ENCODE measurements at places on chromosomes 7 and 10.

GRCh38 chr7:50837965-50838364 is 55.3 kb upstream of the GRB10 start:
- DNase-seq = no peak

DNA sequence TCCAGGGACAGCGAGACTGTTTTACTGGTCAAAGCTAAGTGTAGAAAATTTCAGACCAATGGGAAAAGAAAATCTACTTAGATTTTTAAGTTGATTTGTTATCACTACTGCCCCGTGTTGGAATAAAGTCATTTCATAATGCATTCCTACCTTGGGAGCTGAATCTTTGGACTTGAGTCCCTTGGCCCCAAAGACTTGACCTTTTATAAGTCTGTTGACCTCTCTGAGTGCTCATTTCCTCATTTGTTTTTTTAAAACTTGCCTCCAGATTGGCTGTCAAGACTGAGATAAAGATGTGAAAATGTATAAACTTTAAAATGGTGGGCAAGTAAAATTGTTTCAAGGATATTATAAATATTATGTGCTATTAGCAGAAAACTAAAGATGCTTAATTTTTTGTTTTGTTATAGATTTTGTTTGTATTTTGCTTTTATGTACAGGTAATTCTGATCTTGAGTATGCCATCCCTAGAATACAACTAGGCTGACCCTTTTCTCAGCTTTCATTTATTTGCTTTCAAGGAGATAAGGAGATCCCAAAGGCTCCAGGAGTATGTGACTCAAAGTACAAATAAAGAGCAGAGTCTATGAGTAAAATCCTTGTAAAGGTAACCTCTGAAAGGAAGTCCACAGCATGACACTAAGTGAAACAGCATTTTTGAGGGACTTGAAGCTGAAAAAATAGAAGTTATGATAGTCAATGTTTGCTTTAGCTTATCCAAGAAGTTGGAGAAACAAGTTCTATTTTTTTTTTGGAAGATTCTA is 54.6 kb downstream of the TMEM26 start:
- DNase-seq = no peak

- no peak for DNase-seq
These were observed 58.3 kb downstream of the CDHR3 start for GRCh38 chr7:106021151-106022067.

- DNase-seq = no peak
These were observed 11.6 kb upstream of the FRAT1 start for GRCh38 chr10:97307441-97307840.

GRCh38 chr7:11601761-11602160 is 230.2 kb downstream of the THSD7A start:
- no peak for DNase-seq

DNA sequence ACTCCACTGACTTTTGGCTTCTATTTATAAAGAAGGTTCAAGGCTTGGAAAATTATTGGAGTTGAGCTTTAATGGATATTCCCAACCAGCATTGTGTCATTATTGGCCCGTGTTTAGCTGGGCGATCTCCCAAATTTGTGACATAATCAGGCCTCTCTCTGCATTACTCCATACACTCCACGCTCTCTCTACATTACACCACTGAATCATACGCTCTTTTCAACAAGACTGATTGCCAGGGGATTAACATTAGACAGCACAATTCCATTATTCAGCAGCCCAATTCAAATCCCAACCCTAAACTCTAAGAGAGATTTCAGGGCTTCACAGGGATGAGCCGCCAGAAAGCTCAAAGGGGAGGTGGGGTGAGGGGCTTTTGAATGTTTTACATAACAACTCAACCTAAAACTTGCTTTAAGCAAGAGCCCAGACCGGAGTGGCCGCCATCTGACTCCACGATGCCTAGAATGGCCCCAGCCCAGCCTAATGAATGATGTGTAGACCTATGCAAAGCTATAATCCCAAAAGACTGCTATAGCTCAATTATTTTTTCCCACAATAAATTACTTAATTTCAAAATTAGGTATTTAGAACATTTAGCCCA is 61.8 kb downstream of the FGFR2 start:
- no peak for DNase-seq

GRCh38 chr7:158557441-158557755 is 30.2 kb downstream of the PTPRN2 start:
- no peak for DNase-seq

DNA sequence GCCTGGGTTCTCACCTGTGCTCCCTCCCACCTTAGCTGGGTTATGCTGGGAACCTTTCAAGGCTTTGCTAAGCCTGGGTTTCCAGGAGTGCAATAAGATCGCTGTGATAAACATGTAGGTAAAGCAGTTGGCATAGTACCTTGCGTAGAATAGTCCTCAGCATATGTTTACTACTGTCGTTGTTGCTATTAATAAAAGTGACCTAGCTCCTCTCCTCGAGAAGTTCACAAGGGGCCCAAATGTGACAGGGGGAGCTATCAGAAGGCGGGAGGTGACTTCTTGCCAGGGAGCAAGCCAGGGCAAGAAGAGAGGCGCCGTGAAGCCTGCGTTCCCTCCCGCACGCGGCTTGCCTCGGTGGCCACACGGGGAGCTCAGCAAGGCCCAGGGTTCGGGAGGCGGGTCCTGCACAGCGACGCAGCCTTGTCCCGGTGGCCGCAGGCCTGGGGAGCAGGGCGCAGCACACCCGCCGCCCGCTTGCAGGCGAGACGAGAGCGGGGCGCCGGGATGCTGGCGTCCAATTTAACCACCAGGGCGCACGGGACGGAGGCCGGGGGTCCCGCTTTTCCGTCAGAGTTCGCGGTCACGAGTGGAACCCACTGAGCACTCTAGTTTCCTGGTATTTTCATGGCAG is 106.2 kb downstream of the SNX10 start:
- DNase-seq = no peak

DNA sequence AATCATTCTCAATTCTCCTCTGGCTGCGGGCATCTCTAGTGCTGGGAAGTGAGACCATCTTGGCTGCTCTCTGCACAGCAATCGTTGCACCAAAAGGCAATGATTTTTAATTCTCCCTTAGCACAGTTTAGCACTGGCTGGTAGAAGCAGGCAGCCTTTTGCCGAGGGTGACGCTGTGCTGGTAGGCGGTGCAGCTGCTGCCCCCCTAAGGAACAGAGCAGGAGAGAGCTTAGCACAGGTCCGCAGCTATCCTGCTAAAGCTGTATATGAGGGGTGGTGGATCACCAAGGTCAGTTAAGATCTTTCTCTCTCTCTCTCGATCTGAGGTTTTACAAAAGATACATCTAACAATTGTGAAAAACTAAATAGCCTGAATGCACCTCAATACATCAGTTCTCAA is 390.1 kb downstream of the GATA3 start:
- DNase-seq = no peak

GRCh38 chr10:73999703-74000102 is 1.8 kb downstream of the VCL start:
- no peak for DNase-seq
